ENCODE measurements at places on chromosomes 1 and 21.

GRCh38 chr1:68916221-68916902 is 419.5 kb upstream of the DEPDC1 start:
- DNase-seq: no peak

DNA sequence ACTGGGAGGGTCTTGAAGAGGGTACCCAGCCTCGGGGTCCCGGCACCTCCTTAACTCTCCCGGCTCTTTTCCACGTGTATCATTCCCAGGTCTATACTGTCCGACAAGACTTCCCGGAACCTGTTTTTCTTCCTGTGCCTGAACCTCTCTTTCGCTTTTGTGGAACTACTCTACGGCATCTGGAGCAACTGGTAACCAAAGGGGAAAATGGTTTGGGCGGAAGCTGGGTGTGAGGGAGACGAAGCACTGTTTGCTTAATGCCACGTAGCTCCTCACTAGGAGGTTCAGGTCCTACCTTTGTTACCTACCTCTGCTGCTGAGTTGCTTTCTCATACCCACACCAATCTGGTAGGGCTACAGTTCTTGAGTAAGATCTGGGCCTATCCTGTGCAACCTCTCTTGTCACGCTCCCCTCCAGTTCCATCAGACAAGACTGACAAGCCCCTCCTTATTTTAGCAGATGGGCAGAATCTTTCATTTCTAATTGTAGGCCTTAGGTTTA is 642 bp downstream of the SLC30A7 start:
- DNase-seq: no peak

GRCh38 chr21:42465008-42465802 is 30.8 kb downstream of the RSPH1 start:
- DNase-seq: no peak

GRCh38 chr21:35940074-35940927 is 120.0 kb downstream of the SETD4 start:
- DNase-seq: peak; percentile 40

DNA sequence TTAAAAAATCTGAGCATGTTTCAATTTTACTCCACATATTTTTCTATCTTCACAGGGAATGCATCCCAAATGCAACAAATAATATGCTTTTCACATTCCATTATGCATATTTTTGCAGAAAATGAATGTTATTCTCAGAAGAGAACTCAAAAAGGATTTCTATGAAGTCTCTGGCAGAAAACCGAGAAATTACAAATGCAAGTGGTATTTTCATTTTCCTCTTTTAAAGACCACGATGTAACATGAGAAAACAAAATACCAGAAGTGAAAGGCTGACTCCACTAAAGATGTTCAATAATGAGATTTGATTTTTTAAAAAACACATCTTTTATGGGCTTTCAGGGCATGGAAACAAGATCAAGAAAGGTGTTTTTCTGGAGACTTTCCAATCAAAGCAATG is 5.0 kb upstream of the PDC start:
- DNase-seq: no peak

GRCh38 chr1:153770797-153771196 is 4.4 kb upstream of the SLC27A3 start:
- no peak for DNase-seq

- DNase-seq: no peak
Observed at GRCh38 chr21:26194326-26194725, 23.8 kb upstream of the APP start.

GRCh38 chr21:44958471-44959191 is 18.8 kb downstream of the SLX9 start:
- no peak for DNase-seq

DNA sequence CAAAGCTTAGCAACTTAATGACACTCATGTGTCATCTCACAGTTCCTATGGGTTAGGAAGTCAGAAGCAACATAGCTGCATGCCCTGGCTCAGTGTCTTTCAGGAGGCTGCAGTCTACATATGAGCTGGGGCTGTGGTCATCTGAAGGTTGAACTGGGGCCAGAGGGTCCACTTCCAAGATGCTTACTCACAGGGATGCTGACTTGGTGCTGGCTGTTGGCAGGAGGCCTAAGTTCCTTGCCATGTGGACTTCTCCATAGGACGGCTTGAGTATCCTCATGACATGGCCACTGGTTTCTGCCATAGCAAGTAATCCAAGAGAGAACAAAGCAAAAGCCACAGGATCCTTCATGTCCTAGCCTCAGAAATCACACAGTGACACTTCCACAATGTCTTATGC is 12.1 kb upstream of the FAM43B start:
- no peak for DNase-seq

GRCh38 chr1:101128211-101128727 is 102.7 kb upstream of the DPH5 start:
- DNase-seq: no peak

GRCh38 chr1:152697701-152698600 is at the start of gene LCE2A:
TSS of gene LCE2A (plus strand) at chr1:152698345. CDS start at chr1:152698902, 557 bp downstream.
- no peak for DNase-seq

GRCh38 chr1:11352816-11353799 is 80.1 kb downstream of the UBIAD1 start:
- DNase-seq: no peak

DNA sequence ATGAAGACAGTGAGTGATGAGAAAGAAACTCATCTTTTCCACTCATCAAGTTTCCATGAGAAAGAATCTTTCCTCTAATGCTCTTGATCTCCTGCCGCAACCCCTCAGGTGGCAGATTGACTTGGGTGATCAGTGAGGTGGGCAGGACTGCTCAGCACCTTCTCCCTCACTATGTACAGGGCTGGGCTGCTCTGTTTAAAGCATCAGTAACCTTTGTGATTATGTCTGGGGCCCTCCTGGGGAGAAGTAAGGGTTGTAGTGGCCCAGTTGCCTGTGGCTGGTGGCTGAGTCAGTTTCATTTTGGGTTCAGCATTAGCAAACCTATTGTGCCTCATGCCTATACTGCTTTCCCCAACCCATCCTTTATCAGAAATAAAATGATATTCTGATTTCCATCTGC is 366.0 kb downstream of the TTLL7 start:
- DNase-seq: no peak

GRCh38 chr21:44360159-44360558 is 6.7 kb downstream of the TRPM2 start:
- DNase-seq: no peak

DNA sequence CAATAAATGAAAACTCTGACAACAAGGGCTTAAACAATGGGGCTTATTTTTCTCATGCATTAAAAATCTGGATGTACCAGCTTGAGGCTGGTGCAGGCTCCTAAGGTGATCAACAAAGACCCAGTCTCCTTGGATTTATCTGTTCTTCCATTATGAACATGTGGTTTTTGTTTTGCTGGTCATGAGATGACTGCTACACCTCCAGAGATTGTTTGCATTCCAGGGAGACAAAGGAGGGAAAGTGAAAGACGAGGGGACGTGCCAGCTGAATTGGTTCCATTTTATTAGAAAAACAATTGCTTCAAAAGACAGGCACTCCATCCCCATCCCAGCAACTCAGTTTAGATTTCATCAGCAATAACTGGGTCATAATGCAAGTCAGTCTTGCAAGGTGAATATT is 90.9 kb upstream of the KCNK1 start:
- DNase-seq: no peak

GRCh38 chr1:149849947-149850360 is 49.4 kb upstream of the BOLA1 start:
- DNase-seq: no peak

GRCh38 chr1:53581476-53581875 is 122.3 kb downstream of the DMRTB1 start:
- no peak for DNase-seq

DNA sequence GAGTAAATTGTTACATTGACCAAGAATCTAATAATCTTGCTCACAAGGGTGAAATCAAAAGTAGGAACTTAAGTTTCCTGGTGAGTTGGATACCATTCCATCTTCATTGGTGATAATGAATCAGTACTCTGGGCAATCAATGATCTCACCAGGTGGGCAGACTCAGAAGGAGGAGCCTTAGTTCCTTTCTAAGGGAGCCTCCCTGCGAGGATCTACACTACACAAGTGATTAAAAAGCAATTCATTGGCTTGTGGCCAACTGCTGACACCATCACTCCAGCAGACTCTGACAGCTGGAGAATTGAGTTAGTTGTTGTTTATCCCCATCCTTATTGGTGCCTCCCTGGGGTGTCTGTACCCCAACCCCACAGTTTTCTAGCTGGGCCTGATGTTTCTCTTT is 84.1 kb upstream of the VANGL1 start:
- DNase-seq: no peak

DNA sequence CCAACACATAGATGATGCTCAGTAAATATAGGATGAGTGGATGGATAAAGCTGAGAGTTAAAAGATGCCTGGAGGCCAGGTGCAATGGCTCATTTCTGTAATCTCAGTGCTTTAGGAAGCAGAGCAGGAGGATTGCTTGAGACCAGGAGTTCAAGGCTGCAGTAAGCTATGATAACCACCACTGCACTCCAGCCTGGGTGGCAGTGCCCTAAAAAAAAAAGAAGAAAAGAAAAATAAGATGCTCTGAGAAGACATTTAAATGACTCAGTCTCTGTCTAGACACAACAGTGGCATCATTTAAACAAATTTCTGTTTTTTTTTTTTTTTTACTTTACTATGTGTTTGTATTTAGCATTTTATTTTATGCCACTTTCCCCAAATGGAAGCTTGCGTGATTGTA is 25.3 kb upstream of the IL19 start:
- DNase-seq: no peak

GRCh38 chr1:200495901-200496300 is 86.1 kb upstream of the ZNF281 start:
- no peak for DNase-seq

GRCh38 chr1:103514920-103515503 is 10.5 kb upstream of the RNPC3 start:
- DNase-seq: no peak

- DNase-seq: no peak
Observed at GRCh38 chr1:27615346-27616192, 11.6 kb upstream of the AHDC1 start.

GRCh38 chr1:187621951-187622350 is 793.2 kb downstream of the PLA2G4A start:
- no peak for DNase-seq

DNA sequence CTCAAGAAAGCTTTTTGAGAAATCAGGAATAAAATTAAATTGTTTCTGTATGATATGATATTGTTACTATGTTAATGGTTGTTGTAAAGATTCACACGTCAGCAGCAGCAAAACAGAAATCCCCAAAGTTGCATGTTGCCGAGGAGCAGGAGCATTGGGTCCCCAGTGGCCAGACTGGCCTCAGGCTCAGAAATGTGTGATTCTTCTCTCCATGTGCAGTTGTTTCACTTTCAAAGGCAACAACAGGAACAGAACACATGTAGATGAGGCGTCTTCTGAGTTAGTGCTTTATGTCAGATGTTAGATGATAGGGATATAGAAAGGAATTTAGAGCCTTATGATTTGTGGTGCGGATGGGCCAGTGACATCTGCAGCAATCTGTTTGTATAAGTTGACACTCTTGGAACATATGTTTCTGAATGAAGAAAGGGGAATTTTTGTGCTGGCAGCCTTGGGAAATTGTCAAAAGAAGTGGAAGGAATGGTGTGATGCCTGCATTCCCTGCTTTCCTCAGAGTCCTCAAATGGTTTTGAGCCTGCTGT is 2.1 kb upstream of the TTLL7 start:
- DNase-seq: no peak

- DNase-seq: no peak
Observed at GRCh38 chr1:28466226-28466778, 39.5 kb upstream of the RCC1 start.

GRCh38 chr1:220887520-220888416 is 8.5 kb downstream of the HLX start:
- DNase-seq: no peak

- DNase-seq: no peak
Observed at GRCh38 chr1:196317535-196318522, 290.4 kb downstream of the KCNT2 start.

GRCh38 chr21:39188521-39189139 is 5.4 kb upstream of the PSMG1 start:
- DNase-seq: peak; percentile 54

- no peak for DNase-seq
Observed at GRCh38 chr1:55506740-55507577, 291.8 kb upstream of the USP24 start.

DNA sequence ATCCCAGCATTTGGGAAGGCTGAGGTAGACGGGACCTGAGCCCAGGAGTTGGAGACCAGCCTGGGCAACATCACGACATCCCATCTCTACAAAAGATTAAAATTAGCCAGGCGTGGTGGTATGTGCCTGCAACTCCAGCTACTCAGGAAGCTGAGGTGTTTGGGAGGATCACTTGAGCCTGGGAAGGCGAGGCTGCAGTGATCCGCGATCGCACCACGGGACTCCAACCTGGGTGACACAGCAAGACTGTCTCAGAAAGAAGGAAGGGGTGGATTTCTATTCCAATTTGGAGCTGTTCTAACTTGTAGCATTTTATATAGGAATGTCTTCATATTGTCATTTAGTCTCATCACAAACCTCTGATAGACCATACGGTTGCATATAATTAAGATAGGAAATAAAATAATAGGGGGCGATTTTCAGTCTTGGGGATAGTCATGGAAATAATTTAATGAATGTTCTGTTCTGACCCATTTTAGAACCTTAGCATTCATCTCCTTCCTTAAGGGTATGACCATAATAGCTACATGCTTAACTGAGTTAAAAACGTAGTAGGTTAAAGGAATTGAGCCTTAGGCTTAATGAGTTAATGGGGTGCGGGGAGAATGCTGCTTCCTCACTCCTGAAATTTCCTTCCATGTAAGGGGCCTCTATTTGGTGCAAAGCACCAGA is 93.1 kb downstream of the ADCY10 start:
- DNase-seq: no peak

DNA sequence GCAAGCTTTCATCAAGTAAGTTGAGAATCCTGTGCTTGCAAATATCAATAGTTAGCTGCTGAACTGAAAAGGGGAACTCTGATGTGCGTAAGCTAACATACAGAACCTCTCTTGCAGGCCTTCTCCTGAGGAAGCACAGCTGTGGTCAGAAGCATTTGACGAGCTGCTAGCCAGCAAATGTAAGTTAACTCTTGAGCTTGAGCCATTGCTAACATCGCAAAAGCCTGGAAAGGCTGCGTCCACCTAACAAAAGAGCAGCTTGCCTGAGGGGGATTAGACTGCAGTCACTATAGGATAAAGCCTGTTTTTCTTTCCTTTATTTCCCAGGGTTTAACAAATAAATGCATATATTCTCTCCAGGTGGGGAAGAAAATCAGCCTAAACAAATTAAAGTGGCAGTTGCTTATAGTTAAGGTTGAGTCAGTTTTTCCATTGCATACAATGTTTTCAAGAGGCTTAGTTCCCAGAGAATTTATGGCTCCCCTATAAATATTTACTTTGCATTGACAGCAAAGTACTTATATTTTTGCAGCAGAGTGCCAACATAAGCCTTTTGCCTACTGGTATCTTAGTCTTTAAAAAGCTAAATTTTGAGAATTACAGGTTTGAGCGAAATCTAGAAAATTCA is 1.5 kb downstream of the RGS2 start:
- no peak for DNase-seq

DNA sequence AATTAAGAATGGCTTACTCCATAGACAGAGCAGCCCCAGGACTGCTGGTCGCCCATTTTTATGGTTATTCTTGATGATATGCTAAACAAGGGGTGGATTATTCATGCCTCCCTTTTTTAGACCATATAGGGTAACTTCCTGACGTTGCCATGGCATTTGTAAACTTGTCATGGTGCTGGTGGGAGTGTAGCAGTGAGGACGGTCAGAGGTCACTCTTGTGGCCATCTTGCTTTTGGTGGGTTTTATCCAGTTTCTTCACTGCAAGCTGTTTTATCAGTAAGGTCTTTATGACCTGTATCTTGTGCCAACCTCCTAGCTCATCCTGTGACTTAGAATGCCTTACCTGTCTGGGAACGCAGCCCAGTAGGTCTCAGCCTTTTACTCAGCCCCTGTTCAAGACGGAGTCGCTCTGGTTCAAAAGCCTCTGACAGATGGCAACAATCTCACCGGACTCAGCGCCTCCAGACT is 5.2 kb upstream of the AGPAT3 start:
- DNase-seq: no peak

All from NCI-H187 (cell line).